ENCODE measurements at places on chromosomes 4 and X.

- DNase-seq: peak; percentile 33
These were observed at the start of gene SGCB for GRCh38 chr4:52038103-52038912. Gene SGCB, minus strand, starts transcription at chr4:52038299. Its CDS starts 40 bp downstream, at chr4:52038259.

- peak; percentile 46 for DNase-seq
These were observed 219.8 kb downstream of the ZNF674 start for GRCh38 chrX:46325312-46325877.

DNA sequence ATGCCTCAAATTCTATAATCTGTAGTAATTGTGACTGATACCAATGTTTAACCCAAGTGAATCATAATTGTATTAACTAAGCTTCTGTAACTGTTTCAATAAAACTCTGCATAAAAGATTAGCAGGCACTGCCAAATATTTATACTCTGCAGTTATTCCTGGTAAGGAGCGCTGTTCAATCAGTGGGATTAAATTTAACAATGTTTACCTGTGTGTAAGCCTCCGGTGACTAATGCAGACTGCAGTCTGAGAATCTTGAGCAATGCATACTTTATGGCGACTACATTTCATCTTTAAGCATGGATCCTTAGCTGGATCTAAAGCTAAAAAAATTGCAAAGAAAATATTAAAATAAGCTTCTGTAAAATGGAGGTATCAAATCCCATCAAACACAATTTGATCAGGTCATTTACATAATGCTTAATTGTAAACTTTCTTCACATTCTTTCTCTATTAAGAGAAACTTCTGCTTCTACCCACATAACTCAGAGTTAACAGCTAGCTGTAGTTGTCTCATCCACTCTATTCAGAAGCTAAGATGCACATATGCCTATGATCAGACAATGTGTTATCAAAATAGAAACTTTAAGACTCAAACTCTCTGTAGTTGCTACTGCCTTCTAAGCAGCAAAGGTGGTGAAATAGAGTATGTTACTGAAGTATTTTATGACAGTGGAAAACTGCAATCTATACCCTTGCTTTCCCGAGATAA lies 234.0 kb downstream of the SPOCK3 start:
- DNase-seq: no peak

- no peak for DNase-seq
These were observed 25.3 kb upstream of the TRIM60 start for GRCh38 chr4:165006456-165006855.

DNA sequence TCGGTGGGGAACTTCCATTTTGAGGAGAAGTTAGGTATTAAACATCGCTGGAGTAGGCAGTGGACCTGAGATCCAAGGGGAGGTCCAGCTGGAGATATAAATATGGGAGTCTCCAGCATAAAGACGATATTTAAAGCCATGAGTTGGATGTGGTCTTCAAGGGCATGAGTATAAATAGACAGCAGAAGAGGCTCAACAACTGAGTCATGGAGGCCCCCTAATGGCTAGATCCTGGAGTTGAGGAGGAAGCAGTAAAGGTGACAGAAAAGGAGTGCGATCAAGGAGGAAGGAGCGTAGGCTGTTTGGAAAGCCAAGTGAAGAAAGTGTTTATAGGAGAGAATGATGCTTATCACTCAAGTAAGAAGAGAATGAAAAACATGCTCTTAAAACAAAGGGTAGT lies 18.1 kb upstream of the APBB2 start:
- DNase-seq: no peak

- no peak for DNase-seq
These were observed 2.2 kb downstream of the NKX6-1 start for GRCh38 chr4:84496706-84497503.

- DNase-seq: no peak
These were observed 180.6 kb upstream of the NUDT6 start for GRCh38 chr4:123102897-123103471.

- DNase-seq: no peak
These were observed 6.2 kb upstream of the MAN2B2 start for GRCh38 chr4:6568689-6569332.

DNA sequence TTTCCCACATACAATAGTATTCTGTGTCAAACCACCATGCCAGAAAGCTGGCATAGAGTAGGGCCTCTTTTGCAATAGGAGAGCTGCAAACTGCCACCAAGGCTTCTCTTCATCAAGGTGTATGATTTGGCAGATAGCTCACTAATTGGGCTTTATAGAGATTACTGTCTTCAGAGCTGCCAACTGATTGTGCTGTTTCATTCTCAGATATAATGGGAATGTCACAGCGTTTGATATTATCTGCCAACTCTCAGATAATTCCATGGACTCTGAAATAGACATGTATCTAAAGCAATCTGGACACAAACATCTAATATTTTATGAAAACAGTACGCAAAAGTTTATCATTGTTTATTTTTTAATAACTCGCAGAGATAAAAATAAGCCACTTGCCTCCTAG lies 1289.1 kb downstream of the STIM2 start:
- DNase-seq: no peak

- DNase-seq: no peak
These were observed 829.3 kb upstream of the LCORL start for GRCh38 chr4:18850867-18851266.

- DNase-seq: no peak
These were observed 37.2 kb downstream of the EIF4E start for GRCh38 chr4:98891478-98892337.

- no peak for DNase-seq
These were observed 666.2 kb downstream of the KCTD8 start for GRCh38 chr4:43782391-43782790.

GRCh38 chrX:134727363-134727762 lies 69.1 kb upstream of the PLAC1 start:
- no peak for DNase-seq

- DNase-seq: no peak
These were observed 60.0 kb upstream of the ARHGAP24 start for GRCh38 chr4:85414972-85415371.

GRCh38 chrX:40318801-40319200 lies 221.0 kb upstream of the BCOR start:
- no peak for DNase-seq

DNA sequence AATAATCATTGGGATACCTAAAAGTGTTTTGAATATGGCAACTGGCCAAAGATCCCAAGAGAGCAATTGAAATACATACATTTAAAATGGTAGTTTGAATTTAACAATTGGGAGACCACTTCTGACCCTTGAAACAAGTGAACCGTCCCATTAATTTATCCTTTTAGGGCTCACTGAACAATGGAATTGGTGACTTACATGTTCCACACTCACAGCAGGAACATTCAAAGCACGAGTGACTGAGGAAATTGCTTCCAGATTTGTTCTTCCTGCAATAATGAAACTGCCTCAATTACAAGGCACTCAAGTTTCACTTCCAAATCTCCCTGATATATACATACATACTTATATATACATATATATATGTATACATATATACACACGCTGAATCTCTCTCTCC lies 20.6 kb downstream of the SLC39A8 start:
- DNase-seq: no peak

GRCh38 chr4:124899997-124900396 lies 187.5 kb upstream of the ANKRD50 start:
- no peak for DNase-seq

DNA sequence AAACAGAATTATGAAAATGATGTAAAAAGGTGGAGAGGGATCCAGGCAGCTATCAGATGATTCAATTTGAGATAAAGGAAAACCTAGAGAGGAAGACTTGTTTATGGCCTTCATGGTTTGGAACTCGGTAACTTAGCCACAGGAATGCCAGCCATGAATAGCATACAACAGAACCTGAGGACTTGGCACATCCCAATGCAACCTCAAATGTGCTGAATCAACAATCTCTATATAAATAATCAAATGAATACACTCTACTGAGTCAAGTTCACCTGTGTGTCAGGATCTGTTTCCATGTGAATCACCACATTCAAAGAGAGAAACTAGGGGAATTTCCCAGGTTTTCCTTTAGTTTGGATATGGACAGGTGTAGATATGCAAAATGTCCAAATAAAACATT lies 86.9 kb downstream of the MBNL3 start:
- no peak for DNase-seq

DNA sequence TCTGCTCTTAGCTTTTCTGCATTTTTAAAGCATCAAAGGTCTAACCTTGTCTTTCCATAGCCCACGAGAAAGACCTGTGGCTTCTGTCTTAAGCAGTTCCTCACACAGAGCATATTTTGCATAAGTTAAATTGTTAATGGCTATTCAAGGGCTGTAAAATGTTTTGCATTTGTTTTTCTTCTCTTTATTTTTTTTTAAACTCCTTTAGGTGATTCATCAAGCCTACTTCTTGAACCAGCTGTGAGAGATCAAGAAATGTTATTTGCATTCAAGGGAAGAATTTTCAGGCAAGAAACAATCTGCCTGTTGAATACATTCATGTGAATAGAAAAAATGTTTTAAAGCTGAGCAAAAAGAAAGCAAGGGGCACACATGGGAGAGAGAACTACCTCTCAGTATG lies 423.8 kb upstream of the FRG1 start:
- no peak for DNase-seq

- DNase-seq: no peak
These were observed 48.5 kb downstream of the SNCA start for GRCh38 chr4:89788206-89789072.

GRCh38 chrX:47091149-47091775 lies 13.0 kb downstream of the RGN start:
- no peak for DNase-seq

DNA sequence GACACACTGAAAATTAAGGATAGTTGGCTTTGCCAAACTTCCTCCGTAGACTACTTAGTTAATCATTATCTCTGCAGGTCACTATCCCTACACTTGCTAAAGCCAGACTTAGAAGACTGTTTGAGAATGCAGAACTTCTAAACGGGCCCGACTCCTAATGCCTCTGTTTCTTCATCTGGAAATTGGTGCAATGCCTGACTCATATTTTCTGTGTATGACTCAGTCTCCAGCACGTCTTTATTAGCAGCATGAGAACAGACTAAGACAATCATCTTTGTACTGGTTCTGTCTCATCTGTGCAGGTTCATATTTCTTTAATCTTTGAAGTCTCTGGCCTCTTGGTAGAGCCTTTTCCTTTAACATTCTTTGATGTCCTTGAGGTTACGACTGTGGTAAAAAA lies 411.9 kb upstream of the ACTRT1 start:
- no peak for DNase-seq

DNA sequence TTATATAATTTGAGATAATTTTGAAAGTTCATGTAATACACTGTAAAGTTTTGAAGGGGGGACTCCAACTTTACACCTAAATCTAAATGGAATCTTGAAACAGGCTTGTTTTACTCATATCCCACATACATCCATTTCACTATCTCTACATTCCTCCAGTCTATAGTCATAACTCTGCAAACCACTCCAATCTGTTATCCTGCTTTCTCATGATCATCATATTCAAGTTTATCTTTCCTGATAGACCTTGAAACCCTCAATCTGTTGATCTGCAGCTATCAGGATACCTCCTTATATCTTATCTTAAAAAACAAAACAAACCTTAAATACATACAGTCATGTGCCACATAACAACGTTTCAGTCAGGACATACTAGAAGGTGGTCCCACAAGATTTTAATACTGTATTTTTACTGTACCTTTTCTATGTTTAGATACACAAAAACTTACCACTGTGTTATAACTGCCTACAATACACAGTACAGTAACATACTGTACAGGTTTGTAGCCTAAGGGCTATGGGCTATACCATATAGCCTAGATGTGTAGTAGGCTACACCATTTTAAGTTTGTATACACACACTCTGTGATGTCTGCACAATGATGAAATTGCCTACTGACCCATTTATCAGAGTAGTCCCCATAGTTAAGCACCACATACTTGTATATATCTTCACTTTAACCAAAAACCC lies 14.0 kb downstream of the CHIC2 start:
- no peak for DNase-seq

- no peak for DNase-seq
These were observed 29.4 kb downstream of the PTTG2 start for GRCh38 chr4:37989398-37990260.

- DNase-seq: no peak
These were observed 75.2 kb downstream of the PSAPL1 start for GRCh38 chr4:7359400-7360062.

DNA sequence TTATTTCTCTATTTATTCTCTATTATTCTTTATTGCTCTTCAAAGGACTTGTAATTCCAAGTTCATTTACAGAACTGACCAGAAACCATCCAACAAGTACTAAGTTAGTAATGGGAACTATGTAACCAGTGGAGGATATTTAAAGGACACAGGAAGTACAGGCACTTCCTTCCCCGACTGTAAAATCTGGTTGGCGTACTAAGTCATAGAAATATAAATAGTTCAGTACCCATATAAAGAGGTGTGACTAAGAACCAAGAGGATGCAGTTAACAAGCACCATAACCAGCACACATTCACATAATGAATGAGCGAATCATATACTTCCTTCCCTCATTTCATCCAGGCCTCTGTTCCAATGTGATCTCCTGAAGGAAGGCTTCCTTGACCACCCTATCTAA lies 3.6 kb upstream of the EIF4E start:
- no peak for DNase-seq

DNA sequence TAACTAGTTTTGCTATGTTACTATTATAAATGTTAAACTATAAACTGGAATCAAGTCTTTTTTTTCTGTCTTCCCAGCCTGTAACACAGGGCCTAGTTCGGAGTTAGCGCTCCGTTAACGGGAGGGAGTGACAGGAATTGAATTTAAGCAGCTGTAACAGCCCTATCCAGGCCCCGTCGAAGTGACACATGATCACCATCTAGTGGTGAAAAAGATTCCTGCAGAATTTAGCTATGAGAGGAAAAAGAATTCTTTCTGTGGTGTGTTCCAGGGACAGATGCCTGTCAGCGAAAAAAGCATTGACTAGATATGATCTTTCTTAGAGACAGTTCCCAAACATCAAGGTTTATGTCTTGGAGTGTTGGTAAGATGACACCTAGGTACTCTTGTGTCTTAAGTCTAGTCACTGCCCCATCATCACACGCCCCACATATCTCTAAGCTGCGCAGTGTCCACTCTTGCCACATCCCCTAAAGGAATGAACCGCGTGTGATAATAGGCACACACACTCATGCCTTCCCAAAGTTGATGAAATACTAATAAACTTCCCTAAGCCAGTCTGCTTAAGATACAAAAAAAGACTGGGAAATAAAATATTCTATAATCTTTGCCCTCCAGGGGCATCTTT lies 2.1 kb downstream of the GAB3 start:
- no peak for DNase-seq

GRCh38 chr4:1846580-1846979 lies 9.4 kb downstream of the LETM1 start:
- DNase-seq: no peak

GRCh38 chr4:111937368-111937767 lies 207.9 kb upstream of the FAM241A start:
- no peak for DNase-seq

DNA sequence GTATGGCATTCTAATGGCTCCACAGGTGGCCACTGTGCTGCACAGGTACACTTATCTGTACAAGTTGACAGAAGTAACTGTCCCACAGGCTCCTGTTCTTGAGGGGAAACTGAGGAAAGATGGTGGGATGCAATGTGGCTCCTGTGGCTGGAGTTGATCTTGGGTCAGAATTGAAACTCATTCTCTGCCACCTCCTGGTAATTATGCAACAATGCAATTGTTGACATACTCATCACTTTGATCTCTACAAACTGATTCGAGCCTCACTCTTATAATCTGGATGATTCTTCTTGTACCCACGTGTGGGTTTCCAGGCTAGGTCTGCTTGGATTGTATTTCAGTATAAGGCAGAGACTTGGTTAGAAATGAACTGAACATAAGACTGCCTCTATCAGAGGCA lies 148.8 kb downstream of the CCNG2 start:
- no peak for DNase-seq

- DNase-seq: no peak
These were observed 454.4 kb upstream of the ATOH1 start for GRCh38 chr4:93373893-93374860.

- peak; percentile 8 for DNase-seq
These were observed 55.5 kb upstream of the FBXW7 start for GRCh38 chr4:152591396-152591795.
